ENCODE measurements at places on chromosomes 6 and 20.
A peak's percentile ranks its signal among the peaks of the same experiment; 100 is the strongest.

DNA sequence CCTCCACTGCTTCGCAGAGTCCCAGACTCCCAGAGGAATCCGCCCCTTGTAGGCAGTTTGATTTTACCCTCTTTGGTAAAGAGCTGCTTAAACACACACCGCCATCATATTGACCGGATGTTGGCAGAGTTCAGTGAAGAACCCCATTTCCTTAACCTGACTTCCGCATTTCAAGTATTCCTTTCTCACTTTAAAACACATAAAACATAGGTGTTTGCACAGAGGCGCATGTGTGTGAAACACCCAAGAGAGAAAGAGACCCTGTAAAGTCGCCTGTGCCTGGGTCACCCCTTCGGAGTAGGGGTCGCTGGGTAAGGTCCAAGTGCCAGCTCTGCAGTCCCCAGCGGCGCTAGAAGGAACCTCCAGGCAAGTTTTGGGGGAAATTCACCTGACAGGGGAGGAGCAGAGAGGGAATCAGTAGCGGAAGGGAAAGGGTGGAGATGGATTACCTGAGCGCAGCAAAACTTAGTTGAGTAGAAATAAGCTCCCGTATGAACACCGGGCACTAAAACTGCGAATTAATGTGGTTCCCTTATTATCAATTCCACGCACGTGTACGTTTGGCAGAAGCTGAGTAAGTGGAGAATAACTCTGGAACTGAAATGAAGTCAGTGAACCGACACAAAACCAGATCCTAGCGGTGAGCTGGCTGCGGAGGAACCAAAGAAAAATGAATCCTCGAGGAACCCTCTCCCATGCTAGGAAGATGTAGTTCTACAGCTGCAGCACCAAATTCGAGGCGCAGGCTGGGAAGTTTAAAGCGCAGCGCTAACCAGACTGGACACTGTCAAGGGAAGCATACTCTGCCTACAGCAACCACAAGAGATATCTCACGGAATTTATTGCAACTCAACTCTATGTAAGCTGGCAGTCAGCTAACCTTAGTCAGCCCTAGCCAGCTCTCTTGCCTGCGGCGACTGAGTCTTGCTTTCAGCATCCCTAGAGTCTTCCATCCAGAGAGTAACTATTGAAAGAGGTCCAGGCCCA is 3.5 kb upstream of the HTR1B start:
- DNase-seq: no peak

GRCh38 chr20:45306431-45306982 is at the start of gene RBPJL:
Gene RBPJL (plus strand): TSS chr20:45306840. CDS start chr20:45306923, 83 bp downstream.
- DNase-seq: peak; percentile 55

GRCh38 chr6:91646649-91647048 is 1059.8 kb upstream of the MAP3K7 start:
- DNase-seq: no peak

- no peak for DNase-seq
These were observed 42.5 kb downstream of the SLC24A3 start for GRCh38 chr20:19254956-19255355.

- no peak for DNase-seq
These were observed 250.9 kb downstream of the LRFN2 start for GRCh38 chr6:40336296-40336695.

DNA sequence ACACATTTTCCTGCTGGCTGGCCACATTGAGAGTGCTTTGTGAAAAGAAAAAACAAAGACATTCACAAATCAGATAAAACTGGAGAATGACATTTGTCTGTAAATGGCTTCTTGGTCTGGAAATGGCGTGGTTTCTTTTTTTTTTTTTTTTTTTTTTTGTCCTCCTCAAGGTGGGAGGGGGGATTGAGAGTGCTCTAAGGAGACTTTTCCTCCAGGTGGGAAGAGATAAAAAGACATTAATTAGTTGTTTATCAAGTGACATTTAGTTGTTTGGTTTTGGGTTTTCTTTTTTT is 40.4 kb downstream of the GNAS start:
- DNase-seq: no peak

- no peak for DNase-seq
These were observed 3.7 kb downstream of the COX4I2 start for GRCh38 chr20:31641391-31641790.

GRCh38 chr6:152118678-152119077 is 311.2 kb downstream of the ESR1 start:
- no peak for DNase-seq

GRCh38 chr20:17654649-17655285 is 27.3 kb downstream of the RRBP1 start:
- peak; percentile 62 for DNase-seq

GRCh38 chr6:36131511-36132245 is 1.4 kb downstream of the MAPK13 start:
- DNase-seq: peak; percentile 33

DNA sequence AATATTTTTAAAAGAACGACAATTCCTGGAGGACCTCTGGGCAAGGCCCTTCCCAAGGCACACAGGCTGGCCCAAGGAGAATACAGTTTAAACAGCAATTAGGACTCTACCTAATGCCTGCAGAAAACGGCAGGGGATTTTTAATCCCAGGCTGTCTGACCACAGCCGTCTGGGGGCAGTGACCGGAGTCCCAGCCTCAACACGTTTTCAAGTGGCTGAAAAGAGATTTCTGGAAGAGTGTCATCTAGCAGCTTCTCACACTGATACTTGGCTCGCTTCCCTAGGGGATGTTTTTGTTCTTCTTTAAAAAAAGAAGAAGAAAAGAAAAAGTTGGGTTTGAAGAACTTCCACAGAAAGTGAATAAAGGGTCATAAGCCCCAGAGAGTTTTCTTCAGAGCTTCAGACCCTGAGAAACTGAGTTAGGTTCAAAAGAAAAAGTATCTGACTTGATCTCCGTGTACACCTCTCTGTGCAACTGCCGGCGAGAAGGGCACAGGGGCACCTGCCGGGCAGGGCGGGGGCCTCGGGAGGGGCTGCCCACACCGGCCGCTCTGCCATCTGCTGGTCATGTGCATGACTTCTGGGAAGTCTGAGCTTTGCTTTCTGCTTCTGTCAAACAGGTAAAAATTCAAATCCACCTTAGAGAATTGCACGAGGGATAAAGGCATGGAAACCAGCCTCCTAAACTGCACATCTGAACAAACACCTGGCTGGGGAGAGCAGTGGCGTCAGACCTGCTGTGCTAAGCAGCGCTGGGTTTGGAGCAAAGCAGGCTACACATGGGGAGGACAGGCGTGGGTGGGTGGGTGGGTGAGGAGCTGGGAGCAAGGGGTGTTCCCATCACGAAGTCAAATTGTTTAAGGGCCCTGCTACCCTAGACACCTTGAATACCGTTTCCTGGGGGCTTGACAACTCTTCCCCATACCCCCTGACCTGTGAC is 33.0 kb downstream of the RRBP1 start:
- DNase-seq: peak; percentile 38

- peak; percentile 29 for DNase-seq
These were observed 33.5 kb downstream of the GHRH start for GRCh38 chr20:37228082-37228481.

DNA sequence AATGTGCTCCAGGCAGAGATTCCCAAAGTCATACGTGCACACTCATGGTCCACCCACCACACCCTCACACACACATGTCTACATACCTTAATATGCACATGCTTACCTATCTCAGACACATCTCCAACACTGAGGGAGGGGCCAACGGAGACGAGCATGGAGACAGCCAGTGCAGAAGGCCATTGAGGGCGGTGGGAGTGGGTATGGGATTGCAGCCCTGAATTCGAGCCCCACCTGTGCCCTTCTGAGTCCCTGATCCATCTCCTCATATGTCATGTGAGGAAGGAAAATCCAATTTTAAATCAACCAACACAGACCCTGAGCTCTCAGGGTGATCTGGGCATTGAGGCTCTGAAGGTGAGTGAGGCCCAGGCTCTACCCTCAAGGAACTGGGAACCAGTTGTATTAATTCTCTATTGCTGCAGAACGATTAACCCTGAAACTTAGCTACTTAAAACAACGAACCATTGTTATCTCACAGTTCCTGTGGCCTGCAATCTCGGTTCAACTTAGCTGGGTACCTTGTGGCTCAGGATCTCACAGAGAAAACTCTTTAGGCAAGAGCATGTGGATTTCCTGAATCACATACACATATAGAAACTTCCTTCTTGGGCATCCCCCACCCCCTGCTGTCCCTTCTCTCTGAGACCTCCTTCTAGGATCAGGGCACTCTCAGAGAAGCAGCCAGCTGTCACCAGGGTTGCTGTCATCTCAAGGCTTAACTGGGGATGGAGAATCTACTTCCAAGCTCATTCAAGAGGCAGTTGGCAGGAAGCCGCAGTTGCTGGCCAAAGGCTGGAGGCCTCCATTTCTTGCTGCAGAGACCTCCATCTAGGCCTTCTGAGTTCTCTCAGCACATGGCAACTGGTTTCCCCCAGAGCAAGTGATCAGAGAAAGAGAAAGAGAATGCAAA is 28.3 kb downstream of the GLP1R start:
- no peak for DNase-seq

DNA sequence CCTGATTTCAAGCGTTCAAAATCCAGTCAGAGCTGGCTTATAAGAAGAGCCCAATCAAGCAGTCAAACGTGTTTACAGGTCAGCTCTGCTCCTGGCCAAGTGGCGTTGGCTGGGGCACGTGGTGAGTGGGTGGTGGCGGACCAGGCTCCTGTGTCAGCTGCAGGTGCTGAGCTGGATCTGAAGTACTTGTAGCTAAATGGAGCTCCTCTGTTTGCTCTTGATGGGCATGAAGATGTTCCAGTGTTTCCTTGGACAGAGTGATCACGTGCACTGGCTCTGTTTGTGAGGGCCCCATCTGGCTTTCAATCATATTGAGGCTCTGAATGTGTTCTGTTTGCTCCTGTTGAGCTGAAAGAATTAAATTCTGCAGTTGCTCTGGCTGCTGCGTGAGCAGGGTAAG is 10.2 kb upstream of the MICAL1 start:
- DNase-seq: no peak

Data from Caco-2 (cell line).